ENCODE measurements at places on chromosomes 7 and 10.

GRCh38 chr10:24849051-24849450, 103.4 kb downstream of the PRTFDC1 start:
- no peak for DNase-seq

DNA sequence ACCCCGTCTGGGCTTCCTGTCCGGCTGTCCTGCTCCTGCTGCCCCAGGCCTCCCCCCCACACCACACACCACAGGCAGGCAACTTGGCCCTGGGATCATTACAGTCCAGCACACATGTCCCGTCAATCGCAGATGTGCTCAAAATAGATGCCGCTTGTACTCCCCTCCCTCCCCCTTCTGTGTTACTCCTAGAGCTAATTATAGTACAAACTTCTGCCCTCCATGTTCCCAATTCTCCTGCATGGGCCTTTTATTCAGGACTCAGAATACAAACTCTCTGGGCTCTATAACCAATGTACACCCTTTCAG, at the start of gene SYNPO2L:
Gene SYNPO2L (minus strand): TSS at position 40 of the 309 bp plus-strand sequence. CDS start 107 bp downstream, outside the sequence.
- no peak for DNase-seq

DNA sequence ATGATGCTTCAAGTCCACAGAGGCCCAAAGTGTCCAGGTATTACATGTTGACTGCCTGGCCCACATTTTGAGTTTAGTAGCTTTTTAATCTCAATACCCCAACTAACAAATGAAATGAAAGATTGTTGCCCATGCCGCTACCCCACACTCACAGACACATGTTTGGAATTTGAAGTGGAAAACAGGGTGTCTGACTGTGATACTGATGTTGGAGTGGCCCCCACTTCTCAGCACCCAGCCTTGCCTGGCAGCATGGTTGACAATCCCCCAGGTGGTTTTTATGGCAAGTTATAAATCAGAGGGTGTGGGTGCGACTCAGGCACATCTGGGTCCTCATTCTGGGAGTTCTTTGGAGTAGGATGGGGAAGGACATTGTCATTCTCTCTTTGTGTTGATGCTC, 314.7 kb upstream of the ZNF32 start:
- DNase-seq = no peak

GRCh38 chr10:21334891-21335696, 190.4 kb downstream of the SKIDA1 start:
- DNase-seq = no peak

DNA sequence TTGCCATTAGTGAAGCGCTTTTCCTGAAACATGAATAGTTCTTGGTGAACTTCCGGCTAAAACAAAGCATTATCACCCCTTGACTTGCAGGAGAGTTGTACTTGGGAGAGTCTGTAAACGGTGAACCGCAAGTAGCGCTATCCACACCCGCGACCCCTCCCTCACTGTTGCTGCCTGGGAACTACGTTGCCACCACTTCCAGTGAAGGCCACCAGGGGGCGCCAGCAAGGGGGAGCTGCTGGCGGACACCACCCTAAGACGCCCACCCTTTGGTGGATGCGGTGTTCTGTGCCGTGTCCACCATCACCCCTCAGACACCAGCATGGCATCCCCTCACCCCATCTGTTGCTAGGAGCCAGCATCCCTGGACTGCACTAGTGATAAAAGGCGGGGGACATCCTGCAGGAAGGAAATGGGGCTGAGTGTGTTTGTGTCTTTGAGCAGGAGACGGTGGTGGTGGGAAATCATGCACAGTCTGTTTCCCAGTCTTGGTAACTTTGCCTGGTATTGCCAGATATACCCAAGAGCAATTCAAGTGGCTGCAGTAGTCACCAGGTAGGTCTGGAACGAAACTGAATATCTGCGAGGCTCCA, 298.2 kb downstream of the FRMD4A start:
- DNase-seq = peak; percentile 40

DNA sequence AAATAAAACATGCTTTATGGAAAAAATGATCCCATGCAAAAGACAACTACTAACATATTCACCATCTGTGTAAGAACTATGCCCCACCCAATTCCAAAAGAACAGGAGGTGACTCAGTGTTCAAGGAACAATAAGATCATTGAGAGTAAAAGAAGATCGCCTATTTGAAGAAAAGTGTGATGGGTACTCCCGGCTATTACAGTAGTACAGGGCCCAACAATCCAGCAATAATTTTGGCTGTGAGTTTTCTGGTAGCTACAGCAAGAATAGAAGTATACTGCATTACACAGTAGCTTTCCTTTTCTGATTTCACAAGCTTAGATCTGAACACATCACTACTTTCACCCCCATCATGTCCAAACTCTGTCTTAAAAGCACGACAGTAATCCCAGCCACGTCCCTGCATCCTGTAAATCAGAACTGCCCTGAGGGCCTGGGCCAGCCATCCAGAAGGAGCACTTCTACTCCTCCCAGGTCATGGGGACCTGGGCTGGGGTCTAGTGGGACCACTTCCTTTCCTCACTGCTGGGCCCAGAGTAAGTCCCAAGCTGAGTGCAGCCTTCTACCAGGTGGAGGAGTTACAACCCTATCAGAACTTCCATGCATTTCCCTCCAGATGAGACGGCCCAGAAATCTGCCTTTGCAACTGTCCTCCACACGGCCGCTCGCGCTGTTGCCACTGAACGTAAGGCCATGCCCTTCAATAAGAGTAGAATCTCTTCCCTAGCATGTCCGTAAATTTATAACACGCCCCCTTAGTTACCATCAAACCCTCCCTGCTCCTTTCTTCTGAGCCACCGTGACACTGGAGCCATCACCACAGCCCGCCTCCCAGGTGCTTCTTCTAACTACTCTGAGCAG, 7.9 kb downstream of the ESYT2 start:
- DNase-seq = no peak

GRCh38 chr7:11236680-11237079, 263.0 kb downstream of the PHF14 start:
- DNase-seq = no peak

DNA sequence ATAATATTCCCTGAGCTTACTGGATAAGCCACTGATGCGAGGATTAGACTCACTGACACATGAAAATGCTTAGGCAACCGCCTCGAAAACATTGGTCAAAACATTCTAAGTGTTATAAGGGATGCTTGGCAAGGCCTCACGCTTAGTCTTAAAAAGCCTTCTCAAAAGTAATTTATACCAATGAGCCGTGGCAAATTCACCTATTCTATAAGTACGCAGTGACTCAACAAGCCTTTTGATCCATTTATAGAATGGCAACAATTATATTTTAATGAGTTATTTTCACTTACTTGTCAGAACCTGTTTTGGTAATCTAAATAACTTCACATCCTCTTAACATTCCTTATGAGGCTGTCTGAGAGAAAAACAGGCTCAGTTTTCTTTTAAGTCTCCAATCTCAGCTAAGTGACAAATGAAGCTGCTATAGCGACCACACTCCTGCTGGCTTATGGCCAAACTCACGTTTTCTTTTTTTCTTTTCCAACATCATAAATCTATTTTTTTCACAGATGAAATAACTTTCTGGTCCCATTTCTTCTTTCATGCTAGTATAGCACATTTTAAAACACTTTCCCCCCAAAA, 121.2 kb upstream of the AFAP1L2 start:
- DNase-seq = peak; percentile 48

DNA sequence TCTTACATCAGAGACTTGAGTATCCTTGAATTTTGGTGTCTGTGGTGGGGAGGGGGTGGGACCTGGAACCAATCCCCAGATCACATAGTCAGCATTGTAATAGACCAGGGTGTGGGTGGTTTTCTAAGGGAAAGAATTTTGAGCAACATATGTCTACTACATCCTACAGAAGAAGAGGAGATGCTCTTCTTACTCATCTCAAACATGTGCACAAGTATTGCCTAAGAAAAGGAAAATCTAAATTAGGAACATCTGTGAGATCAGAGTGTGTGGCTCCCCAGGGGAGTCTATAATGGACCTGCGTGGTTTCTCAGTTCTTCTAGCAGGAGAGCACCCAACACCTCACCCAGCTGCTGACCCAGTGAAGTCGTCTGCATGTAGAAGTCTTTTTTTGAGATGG, 148.8 kb downstream of the CCDC3 start:
- DNase-seq = no peak

- no peak for DNase-seq
These were observed 18.6 kb upstream of the TMEM225B start for GRCh38 chr7:99579281-99579955.

GRCh38 chr7:5553298-5553877, 129.8 kb upstream of the TNRC18 start:
- DNase-seq = no peak

GRCh38 chr10:119138346-119139306, 26.9 kb downstream of the SFXN4 start:
- DNase-seq = no peak

GRCh38 chr10:14787938-14788337, 13.2 kb upstream of the FAM107B start:
- DNase-seq = no peak

- DNase-seq = no peak
These were observed 11.3 kb downstream of the ADAM12 start for GRCh38 chr10:126376956-126377355.

- DNase-seq = no peak
These were observed 33.9 kb downstream of the AKR1C8 start for GRCh38 chr10:5151076-5151475.

GRCh38 chr7:73704640-73705550, 14.6 kb downstream of the STX1A start:
- DNase-seq = no peak

DNA sequence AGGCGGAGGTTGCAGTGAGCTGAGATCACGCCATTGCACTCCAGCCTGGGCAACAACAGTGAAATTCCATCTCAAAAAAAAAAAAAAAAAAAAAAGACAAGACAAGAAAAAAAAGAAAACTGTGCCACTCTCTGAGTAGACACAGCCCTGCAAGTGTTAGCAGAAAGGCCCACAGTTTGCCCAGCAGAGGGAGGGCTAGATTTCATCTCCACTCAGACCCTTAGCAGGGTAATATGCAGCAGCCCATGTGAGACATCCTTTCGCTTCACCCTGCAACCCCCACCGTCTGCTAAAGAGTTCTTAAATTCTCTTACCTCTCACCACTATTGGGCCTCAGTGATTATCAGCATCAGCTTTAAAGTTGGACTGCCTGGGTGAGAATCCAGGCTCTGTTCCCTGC, 38.2 kb downstream of the CTNNA3 start:
- no peak for DNase-seq

- no peak for DNase-seq
These were observed 238.2 kb downstream of the SEMA3D start for GRCh38 chr7:84948634-84949033.

DNA sequence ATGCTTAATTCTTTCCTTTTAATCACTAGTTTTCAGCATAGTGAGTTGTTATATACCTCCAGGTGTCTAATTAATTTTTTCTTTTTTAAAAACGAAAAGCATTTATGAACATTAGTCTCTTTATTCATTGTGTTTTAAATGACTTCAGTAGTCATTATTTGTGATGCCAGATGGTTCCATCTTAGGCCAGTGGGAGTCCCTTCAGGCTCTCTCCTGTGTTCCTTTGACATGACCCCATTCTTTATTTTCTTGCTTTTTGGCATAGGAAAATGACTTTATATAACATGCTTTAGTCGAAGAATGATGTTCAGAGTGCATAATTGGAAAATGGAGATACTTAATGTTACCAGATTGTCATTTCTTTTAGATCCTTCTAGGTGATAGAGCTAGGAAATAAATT, 24.4 kb downstream of the MKLN1 start:
- no peak for DNase-seq

DNA sequence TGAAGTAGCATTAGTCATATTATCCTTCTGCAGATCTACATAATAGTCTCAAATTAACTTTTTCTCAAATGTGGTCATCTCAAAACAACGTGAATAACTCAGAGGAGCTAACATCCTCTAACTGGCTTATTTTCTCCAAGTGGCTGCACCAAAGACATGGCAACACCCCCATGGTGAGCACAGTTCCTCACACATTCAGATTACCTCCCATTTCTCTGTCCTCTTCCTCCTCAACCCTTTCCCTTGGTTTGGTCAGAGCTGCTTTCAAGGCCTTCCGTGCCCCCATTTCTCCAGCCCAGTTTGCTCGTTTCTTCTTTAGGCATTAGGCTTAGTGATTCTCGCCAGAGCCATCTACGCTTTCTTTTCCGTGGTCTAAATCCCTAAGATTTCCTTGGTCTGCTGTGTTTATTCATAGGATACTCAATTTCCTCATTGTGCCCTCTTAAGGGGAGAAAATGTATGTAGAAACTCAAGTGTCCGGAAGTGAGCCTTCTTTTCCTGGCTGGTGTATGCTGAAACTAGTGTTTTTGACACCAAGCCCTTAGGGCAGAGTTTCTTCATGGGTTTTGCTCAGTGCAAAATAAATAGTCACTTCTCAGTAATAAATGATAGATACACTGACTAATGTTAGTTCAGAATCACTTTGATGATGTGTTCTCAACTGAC, 2.6 kb downstream of the MET start:
- no peak for DNase-seq
